ENCODE measurements at places on chromosomes 3 and 15.

- DNase-seq, result no peak
Measured at GRCh38 chr3:94716326-94717018, 653.6 kb downstream of the NSUN3 start.

GRCh38 chr15:66833371-66833770 is 131.3 kb downstream of the SMAD6 start:
- no peak for DNase-seq

DNA sequence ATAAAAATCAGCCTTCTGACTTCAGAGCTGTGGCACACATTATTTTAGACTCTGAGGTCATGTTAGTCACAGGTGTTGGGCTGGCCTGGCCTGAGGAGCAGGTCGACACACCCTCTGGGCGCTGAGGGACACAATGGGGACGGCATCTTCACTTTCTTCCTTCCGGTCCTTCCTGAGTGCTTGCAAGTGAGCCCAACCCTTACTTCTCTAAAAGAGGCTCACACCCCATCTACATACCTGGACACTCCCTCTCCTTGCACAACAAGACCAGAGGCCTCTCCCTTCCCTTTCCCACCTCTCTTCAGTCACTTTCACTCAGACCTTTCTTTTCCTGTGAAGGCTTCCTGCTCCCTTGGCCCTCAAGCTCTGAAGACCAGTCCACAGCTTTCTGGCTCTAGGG is 85.4 kb downstream of the XXYLT1 start:
- DNase-seq, result no peak

- no peak for DNase-seq
Measured at GRCh38 chr15:26049900-26050657, 187.0 kb upstream of the ATP10A start.

DNA sequence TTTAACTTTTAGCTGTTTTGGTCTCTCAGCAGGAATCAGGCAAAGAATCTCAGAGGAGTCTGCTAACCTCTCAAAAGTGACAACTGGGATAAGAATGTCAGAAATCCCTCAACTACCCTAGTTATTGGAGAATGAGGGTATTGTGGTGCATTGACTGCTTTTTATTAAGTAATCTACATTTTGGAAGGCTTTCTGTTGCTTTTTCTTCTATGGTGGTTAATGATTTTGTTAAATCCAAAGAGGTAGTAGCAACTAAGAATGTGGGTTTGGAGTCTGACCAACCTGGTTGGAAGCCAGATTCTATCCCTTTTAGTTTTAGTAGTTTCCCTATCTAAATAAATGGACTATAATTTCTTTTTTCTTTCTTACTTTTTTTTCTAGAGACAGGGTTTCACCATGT is 94.7 kb upstream of the RNF7 start:
- no peak for DNase-seq

- DNase-seq, result peak; percentile 94
Measured at GRCh38 chr3:141011232-141011996, 39.7 kb upstream of the SPSB4 start.

DNA sequence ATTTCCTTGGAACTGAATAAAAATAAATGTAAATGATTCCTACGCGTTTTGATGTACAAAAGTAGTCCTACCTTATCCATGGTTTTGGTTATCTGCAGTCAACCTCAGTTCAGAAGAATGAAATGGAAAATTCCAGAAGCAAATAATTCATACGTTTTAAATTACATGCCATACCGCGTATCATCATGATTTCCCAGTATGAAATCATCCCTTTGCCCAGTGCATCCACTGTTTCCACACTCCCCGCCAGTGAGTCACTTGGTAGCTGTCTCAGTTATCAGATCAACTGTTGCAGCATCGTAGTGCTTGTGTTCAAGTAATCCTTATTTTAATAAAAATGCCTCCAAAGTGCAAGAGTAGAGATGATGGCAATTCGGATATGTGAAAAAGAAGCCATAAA is 9.1 kb upstream of the MFSD1 start:
- no peak for DNase-seq

GRCh38 chr15:90040618-90041017 is 39.5 kb downstream of the ZNF710 start:
- no peak for DNase-seq

DNA sequence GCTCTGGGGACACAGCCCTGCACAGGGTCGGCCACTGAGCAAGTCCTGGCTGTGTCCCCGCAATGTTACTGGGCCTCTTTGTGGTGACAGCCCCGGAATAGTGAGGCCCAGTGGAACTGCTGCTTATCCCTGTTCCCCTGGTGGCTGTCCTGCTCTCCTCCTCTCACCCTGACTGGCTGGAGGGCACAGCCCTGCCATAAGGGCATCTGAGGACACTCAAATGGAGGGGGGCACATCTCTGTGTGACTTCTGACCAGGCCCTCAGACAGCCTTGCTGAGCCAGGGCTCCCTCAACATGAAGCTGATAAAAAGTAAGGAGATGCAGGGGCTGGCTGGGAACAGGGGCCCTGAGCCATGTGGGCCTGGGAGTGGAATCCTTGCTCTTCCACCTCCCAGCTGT is 127.4 kb upstream of the ATP2B2 start:
- no peak for DNase-seq

DNA sequence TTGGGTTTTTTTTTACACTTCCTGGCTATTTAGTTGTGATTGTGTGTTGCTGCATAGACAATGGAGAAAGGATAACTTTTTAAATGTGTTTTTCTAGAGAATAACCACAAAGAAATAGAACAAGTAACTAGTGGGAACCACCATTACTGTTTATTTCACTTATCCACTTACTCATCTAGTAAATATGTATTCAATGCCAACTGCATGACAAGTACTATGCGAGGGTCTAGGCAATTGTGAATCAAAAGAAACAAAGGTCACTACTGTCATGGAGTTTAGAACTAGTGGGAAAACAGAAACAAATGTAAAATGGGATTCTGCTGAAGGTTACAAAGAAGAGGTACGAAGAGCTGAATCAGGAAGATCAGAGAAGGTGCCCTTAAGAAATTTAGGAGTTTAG is 600.9 kb upstream of the ROBO2 start:
- DNase-seq, result no peak

GRCh38 chr3:27939940-27940339 is 217.8 kb upstream of the EOMES start:
- DNase-seq, result no peak

GRCh38 chr3:189289251-189289650 is 117.5 kb downstream of the TPRG1 start:
- DNase-seq, result no peak

- DNase-seq, result peak; percentile 41
Measured at GRCh38 chr3:99637368-99638111, 854 bp upstream of the COL8A1 start.

DNA sequence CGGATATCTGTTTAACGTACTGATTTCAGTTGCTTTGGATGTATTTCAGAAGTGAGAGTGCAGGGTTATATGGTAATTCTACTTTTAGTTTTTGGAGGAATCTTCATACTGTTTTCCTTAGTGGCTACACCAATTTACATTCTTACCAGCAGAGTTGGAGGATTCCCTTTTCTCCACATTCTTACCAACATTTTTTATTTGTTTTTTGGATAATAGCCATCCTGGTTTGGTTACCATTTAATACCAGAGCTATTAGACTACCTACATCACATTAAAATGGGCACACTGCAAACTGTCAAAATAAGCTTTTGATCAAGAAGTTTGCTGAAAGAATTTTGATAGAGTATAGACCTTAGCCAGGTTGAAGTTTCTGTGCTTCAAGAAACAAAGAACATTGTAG is 217.2 kb upstream of the CFAP20DC start:
- DNase-seq, result no peak

- peak; percentile 52 for DNase-seq
Measured at GRCh38 chr3:66110840-66111239, 72.1 kb upstream of the MAGI1 start.

DNA sequence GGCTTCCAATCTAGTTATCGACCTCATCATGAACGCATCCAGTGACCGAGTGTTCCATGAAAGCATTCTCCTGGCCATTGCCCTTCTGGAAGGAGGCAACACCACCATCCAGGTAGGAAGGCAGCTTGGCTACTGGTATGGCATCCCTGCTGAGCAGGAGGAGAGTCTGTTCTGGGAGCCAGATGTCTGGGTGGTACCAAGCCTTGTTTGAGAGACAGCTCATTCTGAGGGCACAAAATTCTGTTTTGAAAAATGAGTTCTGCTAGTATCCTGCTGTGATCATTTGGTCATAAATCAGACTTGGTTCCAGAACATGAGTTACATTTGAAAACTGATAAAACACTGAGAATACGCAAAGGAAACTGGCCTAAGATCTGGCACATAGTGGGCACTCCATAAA is 242.1 kb downstream of the ITPR1 start:
- no peak for DNase-seq

GRCh38 chr3:151328298-151328995 is 902 bp downstream of the P2RY13 start:
- DNase-seq, result peak; percentile 32

DNA sequence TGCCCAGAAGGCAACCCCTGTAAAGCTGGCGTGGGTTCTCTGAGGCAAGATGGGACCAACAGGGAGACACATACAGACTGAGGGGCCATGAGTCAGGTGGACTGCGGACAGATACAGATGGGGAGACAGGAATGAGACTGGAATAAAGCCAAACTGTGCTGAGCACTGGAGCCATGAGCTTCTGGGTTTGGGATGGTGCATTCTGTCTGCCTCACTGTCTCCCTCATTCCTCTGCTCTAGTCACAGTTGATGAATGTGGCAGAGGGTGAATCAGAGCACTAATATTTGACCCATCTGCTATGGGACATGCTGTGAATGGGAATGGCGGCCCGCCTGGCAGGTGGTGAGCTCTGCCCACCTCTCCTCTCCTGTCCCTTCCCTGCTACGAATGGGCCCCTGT is 262.9 kb downstream of the EPHB1 start:
- no peak for DNase-seq

- DNase-seq, result no peak
Measured at GRCh38 chr15:65782096-65782495, 10.0 kb downstream of the DENND4A start.

DNA sequence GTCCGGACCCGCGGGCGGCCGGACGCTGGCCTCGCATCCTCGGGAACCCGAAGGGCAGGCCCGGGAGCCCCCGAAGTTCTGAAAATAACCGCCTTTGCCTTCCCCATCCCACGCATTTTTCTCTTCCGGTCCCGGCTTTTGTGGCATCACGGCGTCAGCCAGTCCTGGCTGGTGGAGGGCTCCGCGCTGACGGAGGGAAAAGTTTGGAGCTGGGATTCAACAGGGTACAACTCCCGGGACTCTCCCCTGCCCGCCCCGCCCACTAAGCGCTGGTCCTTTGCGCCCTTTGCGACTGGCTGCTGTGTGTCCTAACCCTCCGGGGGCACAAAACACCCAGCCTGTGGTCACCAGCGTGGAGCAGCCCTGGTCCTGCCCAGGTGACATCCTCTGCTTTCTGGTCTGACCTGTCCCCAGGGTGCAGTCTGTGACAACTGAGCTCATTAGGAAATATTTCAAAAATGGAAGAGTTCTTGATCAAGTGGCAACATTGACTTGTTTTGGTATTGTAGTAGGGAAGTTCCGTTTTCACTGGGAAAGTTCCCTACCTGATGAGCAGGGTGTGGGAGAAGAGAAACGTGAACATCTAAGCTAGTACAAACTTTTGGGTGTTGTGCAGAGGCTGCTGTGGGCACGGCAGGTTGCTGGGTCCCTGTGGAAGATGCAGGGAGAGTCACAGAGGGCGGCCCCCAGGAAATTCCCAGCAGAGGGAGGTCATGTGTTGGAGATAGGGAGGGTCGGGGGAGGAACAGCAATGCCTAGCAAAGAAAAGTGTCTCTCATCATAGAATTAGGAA is 775 bp downstream of the ARNT2 start:
- peak; percentile 43 for DNase-seq

- DNase-seq, result peak; percentile 30
Measured at GRCh38 chr3:113532698-113533533, 561 bp downstream of the SIDT1 start.

DNA sequence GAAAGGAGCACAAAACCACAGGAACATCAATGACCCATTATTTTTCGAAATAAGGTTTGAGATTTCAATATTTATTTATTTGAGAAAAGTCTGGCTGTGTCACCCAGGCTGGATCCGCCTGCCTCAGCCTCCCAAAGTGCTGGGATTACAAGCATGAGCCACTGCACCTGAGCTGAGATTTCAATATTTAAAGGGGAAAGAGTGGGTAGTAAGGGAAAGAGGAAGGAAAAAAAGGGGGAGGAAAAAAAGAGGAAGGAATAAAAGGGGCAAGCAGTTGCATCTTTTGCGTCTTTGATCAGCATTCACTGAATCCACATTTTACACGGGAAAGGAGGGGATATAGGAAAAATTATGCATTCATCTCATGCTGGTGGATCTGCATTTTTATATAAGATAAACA is 47.4 kb downstream of the ERICH6 start:
- DNase-seq, result no peak

GRCh38 chr15:66733976-66734375 is 31.9 kb downstream of the SMAD6 start:
- DNase-seq, result peak; percentile 51

DNA sequence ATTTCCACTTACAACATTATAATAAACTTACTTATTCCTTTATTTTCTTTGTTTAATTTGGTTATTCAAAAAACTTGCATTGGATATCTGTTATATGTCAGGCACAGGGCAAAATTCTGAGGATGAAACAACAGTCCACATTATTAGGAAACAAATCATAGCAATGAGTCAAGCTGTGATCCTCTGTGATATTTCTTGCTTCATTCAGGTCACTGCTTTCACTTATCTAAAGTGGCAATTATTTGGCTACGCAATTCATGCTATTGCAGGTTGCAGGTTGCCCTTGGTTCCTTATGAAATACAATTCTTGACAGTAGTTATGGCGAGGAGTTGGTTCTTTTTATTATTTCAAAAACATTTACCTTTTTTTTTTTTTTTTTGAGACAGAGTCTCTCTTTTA is 66.4 kb upstream of the CNTN6 start:
- no peak for DNase-seq

DNA sequence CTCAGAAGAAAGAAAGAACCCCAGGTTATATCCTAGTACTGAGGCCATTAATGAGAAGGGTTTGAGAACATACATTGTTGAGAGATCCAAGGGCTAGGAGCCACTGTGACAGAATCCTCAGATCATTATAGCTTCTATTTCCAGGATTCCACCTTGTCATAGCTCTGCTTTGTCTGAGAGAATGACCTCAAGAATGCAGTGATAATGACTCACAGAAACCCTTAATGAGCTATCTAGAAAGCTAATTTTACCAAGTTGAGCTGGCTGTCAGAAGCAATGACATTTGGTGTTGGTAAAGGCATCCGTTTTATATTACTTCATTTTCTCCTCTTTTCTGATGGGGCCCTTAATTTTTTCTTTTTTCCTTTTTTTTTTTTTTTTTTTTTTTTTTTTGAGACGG is 10.9 kb downstream of the TRIP4 start:
- DNase-seq, result no peak

DNA sequence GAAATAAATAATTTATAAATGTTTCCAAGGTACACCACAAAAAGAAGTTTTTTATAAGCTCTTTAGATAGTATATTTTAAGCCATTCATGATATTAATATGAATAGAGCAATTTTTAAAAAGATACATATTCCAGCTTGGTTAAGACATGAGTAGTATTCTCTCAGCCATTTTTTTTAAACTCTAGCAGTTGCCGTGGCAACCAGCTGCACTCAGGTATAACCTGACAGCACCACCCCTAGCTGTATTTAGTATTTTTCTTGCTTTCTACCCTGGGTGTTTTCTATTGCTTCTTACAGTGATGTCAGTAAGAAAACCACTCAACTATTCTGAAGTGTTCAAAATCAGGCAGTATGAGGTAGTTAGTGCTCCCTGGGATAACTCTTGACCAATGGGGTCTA is 496.3 kb upstream of the CNTN3 start:
- no peak for DNase-seq
